ENCODE measurements at places on chromosomes 7 and 10.

- no peak for DNase-seq
Measured at GRCh38 chr10:60521974-60522405, 132.3 kb upstream of the ANK3 start.

- DNase-seq, result no peak
Measured at GRCh38 chr10:23676296-23676695, 237.4 kb downstream of the OTUD1 start.

DNA sequence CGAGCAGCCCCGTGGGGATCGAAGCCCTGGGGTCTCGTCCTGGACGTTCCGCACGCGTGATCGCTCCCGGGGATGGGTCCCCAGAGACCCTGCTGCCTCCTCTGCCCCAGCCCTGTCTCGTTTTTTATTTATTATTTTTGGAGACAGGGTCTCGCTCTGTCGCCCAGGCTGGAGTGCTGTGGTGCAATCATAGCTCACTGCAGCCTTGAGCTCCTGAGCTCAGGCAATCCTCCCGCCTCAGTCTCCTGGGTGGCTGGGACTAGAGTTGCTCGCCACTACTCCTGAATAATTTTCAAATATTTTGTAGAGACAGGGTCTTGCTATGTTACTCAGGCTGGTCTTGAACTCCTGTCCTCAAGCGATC lies 319 bp upstream of the STX1A start:
- no peak for DNase-seq

DNA sequence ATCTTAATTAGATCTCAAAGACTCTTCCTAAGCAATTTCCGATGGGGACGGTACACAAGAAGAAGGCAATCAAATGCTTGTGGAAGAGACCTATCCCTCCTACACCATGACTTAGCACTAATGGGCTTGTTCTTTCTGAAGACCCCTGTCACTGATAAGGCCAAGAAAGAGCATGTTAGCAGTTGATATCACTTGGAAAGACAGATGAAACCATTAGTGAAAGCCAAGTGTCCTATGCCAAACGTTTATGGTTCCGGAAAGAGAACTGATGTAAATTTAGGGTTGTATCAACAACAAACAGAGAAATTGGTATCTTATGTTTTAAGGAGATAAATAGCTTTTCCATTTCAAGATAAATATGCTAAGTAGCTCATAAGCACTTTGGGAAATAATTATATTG lies 6.5 kb downstream of the UROS start:
- no peak for DNase-seq

- no peak for DNase-seq
Measured at GRCh38 chr10:27832826-27833225, 87.2 kb upstream of the MKX start.

GRCh38 chr10:1882728-1883127 lies 145.4 kb upstream of the ADARB2 start:
- DNase-seq, result no peak

- no peak for DNase-seq
Measured at GRCh38 chr7:76133164-76133775, 68.4 kb upstream of the SRRM3 start.

GRCh38 chr10:33112831-33113455 lies 154.9 kb upstream of the ITGB1 start:
- DNase-seq, result no peak
